Lower lobe of right lung (tissue), 2 donors: ENCODE measurements at places on chromosomes 4 and X.
A peak's percentile ranks its signal among the peaks of the same experiment; 100 is the strongest.

DNA sequence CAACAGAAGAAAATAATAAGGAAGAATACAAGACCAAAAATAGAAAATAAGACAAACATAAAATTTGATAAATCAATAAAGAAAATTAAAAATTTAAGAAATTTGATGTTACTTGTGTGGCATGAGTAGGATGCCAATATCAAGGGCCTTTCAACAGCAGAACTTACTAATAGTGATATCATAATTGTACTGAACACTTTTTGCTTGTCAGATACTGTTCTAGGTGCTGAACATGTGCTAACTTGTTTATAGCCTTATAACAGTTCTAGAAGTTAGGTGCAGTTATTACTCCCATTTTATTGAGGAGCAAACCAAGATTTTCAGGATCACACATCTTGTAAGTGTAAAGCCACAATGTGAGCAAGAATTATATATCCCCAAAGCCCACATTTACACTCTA is 546.0 kb upstream of the EPHA5 start:
- DNase-seq: no peak

DNA sequence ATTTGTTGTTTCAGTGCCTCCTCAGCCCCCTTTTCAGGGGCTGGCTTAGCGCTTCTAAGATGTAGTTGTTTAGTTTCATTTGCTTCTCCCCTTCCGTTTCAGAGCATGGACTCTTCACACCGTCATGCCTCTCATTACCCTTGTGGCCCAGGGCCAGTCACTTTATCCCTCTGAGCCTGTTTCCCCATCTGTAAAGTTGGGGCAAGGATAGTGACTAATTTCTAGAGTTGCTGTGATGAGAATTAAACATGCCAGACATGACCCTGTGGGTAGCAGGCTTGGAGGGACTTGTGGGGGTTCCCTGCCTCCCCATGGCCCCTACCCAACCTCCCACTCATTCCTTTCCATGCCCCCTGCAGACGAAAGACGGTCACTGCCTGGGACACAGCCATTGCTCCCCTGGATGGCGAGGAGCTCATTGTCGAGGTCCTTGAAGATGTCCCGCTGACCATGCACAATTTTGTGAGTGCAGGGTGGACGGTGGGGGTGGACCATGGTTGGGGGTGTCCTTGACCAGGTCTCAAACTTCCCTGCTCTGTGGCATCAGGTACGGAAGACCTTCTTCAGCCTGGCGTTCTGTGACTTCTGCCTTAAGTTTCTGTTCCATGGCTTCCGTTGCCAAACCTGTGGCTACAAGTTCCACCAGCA is 3.6 kb downstream of the ARAF start:
- DNase-seq: no peak

- no peak for DNase-seq
Measured at GRCh38 chrX:9988762-9989161, 21.6 kb downstream of the CLDN34 start.

DNA sequence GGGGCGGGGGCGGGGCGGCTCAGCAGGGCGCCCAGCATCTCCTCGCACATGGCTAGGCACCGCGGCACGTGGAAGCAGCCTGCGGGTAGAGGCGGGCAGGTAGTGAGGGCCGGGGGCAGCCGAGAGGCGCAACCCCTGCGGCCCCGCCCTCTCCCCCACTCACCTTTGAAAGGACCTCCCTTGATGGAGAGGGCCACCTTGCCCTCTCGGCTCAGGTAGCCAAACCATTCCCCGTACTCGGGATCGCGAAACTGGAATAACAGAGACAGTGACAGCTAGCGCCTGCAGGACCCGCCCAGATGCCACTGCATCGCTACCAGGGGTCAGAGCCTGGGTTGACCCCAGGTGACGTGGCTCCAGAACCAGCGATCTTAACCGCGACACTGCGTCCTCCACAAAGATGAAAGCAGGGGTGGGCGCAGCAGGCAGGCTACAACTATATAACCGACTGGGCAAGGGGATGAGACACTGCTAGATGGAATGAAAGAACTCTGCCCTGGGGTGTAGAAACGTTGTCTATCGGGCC is 552 bp upstream of the NAA10 start:
- DNase-seq: no peak

GRCh38 chrX:10906866-10907265 is 204.3 kb upstream of the HCCS start:
- DNase-seq: no peak

GRCh38 chr4:4727536-4727935 is 131.9 kb upstream of the MSX1 start:
- no peak for DNase-seq

GRCh38 chr4:66820681-66821080 is 724.6 kb downstream of the CENPC start:
- no peak for DNase-seq

GRCh38 chr4:74258963-74259362 is 49.3 kb upstream of the EPGN start:
- DNase-seq: no peak

DNA sequence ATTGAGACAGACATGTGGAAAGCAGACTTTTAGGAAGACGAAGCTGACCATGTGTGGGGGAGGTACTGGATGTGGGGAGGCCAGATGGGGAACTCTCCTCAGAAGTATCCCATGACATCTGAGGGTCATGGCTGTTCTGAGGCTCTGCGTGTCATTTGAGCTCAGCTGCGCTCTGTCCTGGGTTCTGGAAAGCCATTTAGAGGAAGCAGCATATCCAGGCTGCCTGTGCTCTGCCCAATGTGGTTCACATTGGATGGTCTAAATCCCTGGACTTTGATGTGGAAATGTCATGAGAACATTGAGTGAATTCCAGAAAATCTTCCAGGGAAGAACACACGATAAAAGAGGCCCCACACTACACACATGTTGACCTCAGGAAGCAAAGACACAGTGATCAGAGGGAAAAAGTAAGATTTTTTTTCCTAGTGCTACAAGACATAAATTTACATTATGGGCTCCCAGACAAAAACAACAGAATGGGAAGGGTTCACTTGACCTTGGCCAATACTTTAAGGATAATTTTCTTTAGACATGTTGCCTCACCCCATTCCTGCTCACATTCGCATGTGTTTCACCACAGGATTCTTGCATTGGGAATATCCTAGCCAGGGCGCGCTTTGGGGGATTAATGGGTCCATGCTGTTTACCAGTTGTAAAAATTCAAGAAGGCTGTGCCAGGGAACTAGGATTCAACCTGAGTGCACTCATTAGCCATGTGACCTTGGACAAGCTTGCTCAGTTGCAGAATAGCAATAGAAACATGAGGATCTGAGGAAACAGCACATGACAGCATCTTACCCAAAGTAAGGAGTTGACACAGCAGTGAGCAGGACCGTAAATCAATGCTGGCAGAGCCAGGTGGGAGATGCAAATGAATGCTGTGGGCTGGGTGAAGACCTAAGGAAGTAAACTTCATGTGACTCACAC is 73.2 kb upstream of the C1QTNF7 start:
- no peak for DNase-seq

GRCh38 chr4:6189511-6189910 is 10.8 kb downstream of the JAKMIP1 start:
- DNase-seq: no peak

DNA sequence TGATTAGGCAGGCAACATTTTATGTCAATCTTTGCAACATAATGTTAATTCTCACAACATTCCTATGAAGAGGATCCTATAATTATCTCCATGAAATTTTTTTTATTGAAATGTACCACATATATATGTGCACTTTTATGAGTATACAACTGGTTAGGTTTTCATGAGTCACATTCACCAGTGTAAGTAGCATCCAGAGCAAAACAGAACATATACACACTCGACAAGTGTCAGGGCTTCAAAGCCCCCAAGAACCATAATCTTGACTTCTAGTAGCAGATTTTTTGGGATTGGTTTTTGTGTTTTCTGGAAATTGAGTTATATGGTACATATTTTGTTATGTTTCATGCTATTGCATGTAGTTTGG is 62.4 kb downstream of the ARHGAP10 start:
- DNase-seq: no peak

DNA sequence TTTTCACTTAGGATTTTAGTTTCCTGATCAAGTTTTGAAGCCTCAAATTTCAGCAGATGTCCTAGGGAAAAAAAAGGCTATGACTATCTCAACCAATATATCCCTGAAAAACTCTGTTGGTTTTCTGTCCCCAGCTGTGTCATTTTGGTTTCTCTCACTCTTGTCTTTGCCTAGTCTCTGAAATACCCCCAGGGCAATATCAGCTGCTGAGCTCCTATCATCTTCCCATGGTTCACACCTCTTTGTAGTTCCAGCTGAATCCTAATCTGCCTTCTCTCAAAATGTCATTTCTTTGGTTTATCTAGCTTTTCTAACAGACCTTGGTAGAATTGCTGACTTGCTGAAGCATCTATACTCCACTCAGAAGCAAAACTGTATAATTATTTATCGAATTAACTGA is 2370.5 kb downstream of the ARAP2 start:
- no peak for DNase-seq

GRCh38 chr4:4539481-4539880 is 2.4 kb downstream of the STX18 start:
- DNase-seq: no peak

DNA sequence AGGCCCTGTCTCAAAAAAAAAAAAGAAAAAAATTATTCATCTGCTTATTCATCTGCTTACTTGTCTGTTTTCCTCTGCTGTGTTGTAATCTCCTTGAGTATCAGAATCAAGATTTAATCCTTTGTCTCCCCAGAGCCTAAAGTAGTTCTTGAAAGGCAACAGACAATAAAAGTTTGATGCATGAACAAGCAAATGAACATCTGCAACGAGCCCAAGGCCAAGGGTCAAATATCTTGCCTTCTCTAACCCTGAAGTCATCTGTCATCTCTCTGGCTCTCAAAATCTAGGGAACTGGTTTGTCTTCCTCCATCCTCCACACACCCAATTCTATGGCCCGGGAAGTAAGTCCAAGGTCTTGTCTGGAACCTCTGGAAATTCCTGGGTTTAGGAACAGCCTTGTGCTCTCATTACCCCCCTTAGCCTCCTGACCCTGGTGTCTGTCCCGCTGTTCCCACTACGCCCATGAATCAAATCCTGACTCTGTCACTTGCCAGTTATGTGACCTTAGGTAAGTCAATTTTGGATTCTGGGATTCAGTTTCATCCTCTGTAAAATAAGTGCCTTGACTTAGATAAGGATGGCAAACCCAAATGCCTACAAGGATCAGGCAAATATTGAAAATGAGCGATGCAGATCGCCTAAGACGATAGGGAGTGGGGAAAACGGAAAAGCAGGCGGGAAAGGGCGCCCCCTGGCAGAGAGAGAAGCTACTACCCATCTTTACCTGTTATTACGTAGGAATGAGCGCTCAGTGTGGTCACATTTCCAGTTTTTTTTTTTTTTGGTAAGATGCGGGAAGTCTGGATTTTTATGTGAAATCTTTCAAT is 102.7 kb upstream of the DHX15 start:
- peak; percentile 53 for DNase-seq

GRCh38 chr4:39291686-39292085 is 74.5 kb downstream of the RFC1 start:
- DNase-seq: no peak

DNA sequence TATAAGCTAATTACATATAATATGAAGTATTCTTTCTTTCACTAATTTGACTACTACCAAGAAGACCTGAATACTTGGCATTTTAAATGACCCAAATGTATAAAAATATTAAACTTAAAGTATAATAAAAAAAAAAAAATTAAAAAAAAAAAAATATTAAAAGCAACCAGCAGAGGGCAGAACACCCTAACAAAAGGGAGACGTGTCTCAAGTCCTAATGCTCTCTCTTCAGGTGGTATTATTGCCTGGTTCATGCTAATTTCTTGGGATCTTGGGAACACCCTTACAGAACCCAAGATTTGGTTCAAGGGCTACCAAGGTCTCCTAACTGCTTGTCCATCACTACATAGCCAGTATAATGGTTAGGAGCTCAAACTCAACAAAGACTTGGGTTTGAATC is 754.8 kb downstream of the RAB28 start:
- no peak for DNase-seq

GRCh38 chr4:60805500-60806313 is 394.4 kb upstream of the ADGRL3 start:
- DNase-seq: no peak

GRCh38 chrX:130228871-130229270 is 39.8 kb downstream of the ZNF280C start:
- DNase-seq: no peak

- DNase-seq: no peak
Measured at GRCh38 chr4:4640692-4641091, 98.8 kb upstream of the STX18 start.

DNA sequence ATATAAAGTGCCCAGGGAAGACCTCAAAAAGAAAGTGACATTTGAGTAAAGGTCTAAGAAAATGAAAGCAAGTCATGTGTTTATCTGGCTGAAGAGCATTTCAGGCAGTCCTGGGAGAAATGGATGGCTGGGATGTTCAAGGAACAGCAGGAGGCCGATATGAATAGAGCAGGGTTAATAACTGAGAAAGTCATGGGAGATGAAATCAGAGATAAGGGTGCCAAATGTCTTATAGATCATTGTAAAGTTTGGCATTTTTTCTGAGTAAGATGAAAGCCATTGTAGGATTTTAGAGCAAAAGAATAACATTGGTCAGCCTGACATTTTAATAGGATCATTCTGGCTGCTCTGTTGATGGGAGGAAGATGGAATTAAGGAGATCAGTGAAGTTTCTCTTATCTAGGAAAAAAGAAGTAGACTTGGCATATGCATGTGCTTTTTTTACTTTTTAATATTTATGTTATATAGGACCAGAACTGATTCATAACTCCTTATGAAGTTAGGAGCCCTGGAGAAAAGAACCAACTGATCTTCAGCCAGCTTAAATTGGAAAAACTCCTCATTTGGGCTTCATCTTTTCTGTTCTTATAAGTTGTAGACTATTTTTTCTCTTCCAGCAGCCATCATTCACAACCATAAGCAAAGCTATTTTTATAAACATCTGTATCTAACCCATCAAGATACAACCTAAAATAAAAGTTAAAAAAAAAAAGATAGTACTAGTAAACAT is 18.6 kb downstream of the AIMP1 start:
- no peak for DNase-seq
